ENCODE measurements at places on chromosomes 6 and 20.

- DNase-seq = no peak
These were observed 569.2 kb downstream of the TFAP2B start for GRCh38 chr6:51387907-51388306.

- DNase-seq = no peak
These were observed 39.5 kb upstream of the SDHAF4 start for GRCh38 chr6:70527071-70527737.

DNA sequence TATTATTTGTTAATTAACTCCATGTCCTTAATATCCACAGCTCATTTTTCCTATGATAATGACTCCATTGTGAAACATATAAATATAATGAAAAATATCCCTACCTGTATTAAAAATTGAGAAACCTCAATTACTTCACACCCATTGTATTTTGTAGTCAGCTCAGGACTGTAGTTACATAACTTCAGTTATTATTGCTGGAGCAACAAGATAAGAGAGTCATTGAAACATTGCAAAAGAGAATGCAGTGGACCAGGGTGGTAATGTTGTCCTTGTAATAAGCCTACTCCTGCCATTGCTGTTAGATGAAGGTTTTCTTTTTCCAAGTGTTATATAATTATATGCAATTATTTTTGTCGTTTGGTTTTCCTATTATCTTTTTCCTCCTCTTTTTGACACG, 184.4 kb downstream of the PRL start:
- no peak for DNase-seq

- no peak for DNase-seq
These were observed 529.6 kb upstream of the RNF217 start for GRCh38 chr6:124432620-124433019.

GRCh38 chr6:84681693-84682326, 82.6 kb downstream of the TBX18 start:
- DNase-seq = no peak

GRCh38 chr6:71288228-71289038, at the start of gene OGFRL1:
Gene OGFRL1 (plus strand): TSS chr6:71288811. CDS start chr6:71288937, 126 bp downstream.
- DNase-seq = no peak

GRCh38 chr6:4788953-4789584, 12.9 kb downstream of the CDYL start:
- no peak for DNase-seq
